ENCODE measurements at places on chromosomes 12 and 14.

DNA sequence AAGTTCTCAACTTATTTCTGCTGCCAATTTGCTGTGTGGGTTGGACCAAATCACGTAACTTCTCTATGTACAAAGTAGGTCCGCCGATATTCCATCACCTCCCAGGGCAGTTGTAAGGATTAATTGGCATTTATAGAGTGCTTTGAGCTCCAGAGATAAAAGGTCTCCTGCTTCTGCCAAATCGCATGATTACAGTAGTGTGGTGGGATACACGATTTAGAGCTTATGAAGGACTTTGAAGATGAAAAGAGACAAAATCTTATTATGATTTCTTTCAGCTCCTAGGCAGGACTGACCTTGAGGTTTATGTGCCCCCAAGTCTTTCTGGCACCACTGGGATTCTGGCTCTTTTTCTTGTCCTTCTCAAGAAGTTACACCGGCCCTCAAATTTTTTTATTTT is 84.7 kb downstream of the TBC1D30 start:
- DNase-seq, result no peak

GRCh38 chr12:95611676-95612309 is 60.5 kb upstream of the USP44 start:
- no peak for DNase-seq

GRCh38 chr12:62021808-62022207 is 238.4 kb upstream of the USP15 start:
- DNase-seq, result no peak

DNA sequence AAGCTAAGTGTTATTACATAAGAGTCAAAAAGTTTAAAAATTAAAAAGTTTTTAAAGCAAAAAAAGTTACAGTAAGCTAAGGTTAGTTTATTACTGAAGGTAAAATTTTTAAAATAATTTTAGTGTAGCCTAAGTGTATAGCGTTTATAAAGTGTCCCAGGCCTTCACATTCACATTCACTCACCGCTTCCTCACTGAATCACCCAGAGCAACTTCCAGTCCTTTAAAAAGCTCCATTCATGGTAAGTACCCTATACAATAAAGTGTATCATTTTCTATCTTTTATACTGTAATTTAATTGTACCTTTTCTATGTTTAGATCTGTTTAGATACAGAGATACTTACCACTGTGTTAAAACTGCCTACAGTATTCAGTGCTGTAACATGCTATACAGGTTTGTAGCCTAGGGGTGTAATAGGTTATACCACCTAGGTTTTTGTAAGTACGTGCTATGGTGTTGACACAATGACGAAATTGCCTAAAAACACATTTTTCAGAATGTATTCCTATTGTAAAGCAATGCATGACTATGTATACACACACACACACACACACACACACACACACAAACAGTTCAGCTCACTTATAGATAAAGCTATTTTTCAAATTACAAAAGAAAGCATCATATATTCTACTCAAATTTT is 3.7 kb downstream of the CLEC14A start:
- no peak for DNase-seq

GRCh38 chr14:68487805-68488590 is 304.9 kb downstream of the ZFP36L1 start:
- no peak for DNase-seq

DNA sequence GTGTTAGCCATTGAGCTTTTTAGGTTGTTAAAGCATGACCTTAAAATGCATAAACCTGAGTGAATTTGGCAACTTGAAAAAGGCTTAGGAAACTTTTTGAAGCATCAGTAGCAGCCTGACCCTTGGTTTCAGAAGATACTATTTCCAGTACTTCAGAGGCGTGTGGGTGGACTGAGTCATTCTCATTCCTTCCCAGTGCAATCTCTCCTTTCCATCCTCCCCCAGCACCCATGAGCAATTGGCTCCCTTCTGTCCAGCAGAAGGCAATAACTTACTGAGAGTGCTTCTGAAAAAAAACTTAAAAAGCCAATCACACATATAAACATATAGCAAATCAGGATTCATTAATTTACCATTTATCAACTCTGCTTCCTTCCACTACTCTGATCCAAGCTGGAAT is 299.3 kb upstream of the STXBP6 start:
- DNase-seq, result no peak

DNA sequence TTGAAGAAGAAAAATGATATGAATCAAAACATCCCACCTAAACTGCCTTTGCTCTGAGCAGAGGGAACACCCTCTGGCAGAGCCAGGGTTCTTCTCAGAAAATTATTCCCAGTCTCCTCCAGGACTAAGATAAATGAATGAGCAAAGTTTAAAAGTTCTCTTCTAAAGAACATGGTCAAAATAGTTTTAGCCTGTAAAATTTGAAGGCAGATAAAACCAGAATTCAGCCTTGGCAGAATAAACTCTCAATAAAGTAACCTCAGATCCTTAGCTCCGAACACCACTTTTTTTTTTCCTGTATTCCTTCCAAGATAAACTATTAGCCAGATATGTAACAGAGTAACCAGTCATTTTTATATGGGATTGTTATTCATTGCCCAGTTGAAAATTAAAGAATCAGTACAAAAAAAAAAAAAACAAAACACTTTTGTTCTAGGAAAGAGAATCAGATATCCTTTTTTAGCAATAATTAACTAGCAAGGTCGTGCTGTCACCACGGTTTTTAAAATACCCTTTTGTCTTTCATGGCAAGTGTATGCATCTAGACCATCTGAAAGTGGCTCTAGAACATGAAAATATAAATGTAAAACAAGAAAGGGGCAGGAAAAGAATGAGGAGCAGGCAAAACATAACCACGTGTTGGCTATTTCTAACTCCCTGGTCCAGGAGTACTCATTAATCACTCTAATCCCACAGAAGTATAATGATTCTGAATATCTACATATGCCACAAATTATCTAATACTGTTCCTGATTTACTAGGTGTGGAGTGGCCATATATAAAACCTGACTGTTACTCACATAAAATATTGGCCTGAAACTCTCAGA is 60.8 kb downstream of the CAPZA3 start:
- no peak for DNase-seq

GRCh38 chr12:64729909-64730587 is 29.2 kb downstream of the GNS start:
- DNase-seq, result no peak

DNA sequence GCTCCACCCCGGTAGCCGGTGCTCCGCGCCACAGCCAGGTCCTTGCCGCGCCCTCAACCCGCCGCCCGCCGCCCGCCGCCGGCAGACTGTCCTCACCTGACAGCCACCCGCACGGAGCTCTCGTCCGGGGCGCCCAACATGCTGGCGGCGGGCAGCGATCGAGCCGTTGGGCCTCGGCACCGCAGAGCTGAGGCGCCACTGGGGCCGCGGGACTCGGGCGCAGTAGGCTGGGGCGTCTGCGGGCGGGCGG is 164 bp downstream of the KIF21A start:
- DNase-seq, result no peak

DNA sequence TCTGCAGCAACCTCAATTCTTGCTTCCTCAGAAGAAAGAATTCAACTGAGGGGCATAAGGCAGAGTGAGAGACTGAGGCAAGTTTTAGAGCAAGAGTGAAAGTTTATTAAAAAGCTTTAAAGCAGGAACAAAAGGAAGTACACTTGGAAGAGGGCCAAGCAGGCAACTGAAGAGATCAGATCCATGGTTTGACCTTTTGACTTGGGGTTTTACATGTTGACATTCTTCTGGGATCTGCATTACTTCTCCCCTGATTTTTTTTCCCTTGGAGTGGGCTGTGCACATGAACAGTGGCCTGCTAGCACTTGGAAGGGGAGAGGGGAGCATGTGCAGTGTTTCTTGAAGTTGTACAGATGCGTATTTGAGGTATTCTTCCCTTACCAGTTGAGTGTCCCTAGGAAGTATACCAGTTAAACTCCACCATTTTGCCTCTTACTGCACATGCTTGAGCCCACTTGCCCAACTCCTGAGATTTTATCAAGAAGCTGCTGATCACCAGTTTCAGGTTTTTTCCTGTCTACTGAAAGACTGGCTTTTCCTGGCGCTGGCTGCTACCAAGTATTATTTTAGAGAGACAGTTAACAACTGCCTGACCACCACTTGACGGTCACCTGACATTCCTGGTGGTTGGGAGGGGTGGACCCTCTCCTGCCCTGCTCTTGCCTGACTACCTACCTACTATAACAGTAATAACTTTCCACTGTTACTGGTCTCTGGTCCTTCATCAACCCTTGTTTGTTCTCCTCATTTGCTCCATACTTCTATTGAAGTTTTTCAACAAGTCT is 26.0 kb upstream of the TMTC2 start:
- DNase-seq, result no peak

GRCh38 chr12:16458521-16459078 is 111.2 kb downstream of the MGST1 start:
- no peak for DNase-seq

GRCh38 chr14:90785471-90785870 is 30.8 kb downstream of the TTC7B start:
- no peak for DNase-seq

- DNase-seq, result no peak
Measured at GRCh38 chr14:36971263-36971855, 201.0 kb downstream of the SLC25A21 start.

DNA sequence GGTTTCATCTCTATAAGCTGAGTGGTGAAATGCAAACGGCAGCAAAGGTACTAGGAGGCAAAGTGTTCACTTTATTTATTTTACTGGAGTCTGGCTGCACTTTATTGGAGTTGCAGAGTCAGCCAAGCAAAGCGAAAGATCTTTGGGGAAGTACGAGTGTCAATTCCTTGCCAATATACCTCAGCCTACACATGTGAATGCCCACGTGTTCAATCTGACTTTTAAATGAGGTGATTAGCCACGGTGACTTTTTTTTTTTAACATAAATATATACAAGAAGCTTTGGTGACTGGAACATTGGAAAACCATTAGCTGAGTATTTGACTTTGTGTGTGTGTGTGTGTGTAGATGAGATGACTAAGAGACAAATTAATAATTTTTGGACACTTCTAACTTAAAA is 178.8 kb downstream of the NTS start:
- no peak for DNase-seq

DNA sequence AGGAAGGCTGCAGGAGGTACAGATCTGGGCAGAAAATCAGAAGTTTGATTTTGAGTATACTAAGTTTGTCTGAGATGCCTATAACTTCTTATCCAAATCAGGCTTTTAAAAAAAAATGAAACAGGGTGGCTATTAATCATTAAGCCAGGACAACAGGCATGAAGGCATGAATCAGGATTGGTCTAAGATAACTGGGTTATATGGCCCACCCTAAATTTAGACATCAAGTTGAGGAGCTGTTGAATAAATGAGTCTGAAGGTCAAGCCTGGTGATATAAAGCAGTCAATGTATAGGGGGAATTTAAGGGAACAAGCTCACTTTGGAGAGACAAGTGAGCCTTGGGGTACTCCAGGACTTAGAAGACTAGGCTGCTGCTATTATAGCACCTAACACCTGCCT is 28.6 kb downstream of the NEK9 start:
- no peak for DNase-seq

DNA sequence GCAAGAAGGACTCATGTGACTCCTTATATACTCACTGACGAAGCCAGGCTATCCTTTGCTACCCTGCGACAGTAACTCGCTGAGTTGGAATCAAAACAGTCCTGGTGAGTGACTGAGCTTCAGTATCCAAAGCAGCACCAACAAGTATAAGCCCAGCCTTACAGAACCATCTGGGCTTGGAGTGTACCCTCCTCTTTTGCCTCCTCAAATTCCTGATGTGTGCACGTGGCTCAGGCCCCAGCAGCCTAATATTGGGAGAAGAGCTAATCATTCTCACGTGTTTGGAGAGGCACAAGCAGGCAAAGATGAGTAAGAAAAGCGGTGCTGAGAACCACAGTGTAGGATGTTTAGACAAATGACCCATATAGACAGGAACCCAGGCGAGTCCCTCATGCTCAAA is 34.4 kb downstream of the PPTC7 start:
- DNase-seq, result no peak

DNA sequence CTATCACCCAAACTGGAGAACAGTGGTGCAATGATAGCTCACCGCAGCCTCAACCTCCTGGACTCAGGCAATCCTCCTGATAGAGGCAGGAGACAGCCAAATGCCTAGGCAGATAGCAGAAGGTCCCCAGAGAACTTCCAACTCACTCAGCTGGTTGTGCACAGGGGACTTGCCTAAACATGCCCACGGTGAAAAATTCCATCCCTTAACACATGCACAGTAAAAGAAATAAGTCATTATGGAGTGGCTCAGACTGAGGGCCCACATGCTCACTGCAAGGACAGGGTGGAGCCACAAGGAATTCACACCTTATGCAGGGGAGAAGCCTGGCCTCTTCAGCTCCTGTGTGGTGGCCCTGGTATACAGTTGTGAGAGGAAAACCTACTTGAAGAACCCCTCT is 525.8 kb upstream of the ATP2B1 start:
- no peak for DNase-seq

- DNase-seq, result no peak
Measured at GRCh38 chr14:76348898-76349297, 27.0 kb upstream of the ESRRB start.

- no peak for DNase-seq
Measured at GRCh38 chr12:131171029-131171428, 217.3 kb downstream of the ADGRD1 start.

- DNase-seq, result no peak
Measured at GRCh38 chr12:56221232-56221756, 428 bp downstream of the RNF41 start.

DNA sequence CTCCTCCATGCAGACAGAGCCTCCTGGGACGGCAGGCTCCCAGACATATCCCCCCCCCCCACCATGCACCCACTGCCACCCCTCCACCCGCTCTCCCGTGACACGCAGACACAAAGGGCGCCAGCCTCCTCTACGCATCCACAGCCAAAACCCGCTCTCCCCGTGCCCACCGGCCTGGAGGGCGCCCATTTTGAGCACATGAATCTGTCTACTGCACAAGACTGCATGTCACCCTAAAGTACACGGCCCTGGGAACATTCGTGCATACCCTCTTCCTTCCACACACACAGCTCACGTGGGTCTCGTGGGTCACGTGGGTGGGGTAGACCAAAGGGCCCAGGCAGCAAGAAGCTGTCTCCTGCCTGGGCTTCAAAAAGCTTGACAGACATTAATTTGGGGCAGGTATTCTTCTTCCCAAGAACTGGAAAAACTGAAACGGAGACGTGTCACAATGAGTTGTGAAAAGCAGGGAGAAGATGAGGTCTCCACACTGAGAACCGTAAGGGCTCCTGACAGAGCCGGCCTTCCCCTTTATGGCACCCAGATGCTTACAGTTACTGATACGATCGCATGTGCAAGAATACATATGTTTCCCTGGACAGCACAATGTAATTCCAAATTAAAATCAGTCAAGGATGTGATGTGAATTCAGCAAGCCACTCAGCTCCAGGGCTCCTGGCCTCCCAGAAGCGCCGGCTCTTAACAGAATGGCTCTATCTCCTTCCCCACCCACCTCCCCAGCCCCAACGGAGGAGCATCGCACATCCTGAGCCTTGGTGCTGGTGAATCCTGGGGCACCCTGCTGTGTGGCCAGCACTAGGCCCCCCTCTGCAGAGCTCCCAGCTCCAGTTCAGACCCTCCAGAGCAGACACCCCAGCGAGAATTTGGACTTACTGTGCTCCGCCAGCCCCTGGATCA is 1.9 kb downstream of the TGFB3 start:
- no peak for DNase-seq

DNA sequence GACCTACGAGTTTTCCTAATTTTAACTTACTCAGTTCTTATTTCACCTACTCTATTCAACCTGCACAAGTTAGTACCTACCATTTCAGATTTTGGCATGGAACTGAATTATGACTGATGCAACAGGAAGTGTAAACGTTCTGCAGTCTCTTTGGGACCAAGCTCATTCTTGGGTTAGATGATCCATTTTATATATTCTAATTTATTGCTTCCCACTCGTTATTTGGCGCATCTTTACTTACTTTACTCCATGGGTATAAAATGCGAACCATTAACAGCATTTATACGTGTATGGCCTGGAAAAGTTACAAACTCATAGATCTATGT is 1.0 kb upstream of the EML1 start:
- no peak for DNase-seq

Measured in central memory CD4-positive, alpha-beta T cell (primary cell).